ENCODE measurements at places on chromosomes 6 and 20.

GRCh38 chr6:48833916-48834315, 629.1 kb downstream of the MMUT start:
- no peak for DNase-seq

DNA sequence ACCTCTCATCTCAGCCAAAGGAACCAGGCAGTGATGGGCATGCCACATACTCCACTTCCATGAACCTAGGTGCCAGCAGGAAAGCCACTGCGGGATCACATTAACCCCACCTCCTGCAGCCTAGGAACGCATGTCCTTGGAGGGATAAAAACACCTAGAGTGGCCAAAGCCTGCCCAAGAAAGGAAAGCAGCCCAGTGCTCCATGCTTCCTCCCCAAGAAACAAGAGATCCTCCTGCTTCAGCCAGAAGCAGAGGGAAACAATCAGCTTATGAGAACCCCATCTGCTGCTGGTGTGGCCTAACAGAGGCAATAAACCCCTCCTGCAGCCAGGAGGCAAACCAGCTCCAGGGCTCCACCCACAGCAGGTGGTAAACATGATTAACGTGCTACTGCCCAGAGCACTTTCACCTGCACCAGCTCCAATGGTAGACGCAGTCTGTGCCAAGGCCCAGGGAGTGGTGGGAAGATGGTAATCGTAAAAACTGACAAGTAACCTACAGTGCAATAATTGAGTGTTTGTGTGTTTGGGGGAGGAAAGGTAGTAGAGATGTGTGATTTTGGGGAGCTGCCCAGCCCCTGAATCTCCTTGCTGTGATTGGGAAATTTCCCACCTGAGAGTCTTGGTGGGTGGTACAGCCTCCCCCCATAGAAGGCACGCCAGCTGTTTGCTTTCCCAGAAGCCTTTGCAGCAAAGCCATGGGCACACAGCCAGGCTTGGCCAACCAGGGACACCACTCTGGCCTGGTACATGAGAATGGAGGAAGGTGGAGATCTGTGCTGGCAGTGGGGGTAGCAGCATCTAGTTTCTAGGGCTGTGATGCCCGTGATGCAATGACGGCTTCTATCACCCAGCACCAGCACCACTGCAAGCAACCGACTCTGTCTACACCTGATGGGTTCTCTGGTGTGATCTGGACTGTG, 50.6 kb upstream of the TBC1D7 start:
- DNase-seq, result no peak

DNA sequence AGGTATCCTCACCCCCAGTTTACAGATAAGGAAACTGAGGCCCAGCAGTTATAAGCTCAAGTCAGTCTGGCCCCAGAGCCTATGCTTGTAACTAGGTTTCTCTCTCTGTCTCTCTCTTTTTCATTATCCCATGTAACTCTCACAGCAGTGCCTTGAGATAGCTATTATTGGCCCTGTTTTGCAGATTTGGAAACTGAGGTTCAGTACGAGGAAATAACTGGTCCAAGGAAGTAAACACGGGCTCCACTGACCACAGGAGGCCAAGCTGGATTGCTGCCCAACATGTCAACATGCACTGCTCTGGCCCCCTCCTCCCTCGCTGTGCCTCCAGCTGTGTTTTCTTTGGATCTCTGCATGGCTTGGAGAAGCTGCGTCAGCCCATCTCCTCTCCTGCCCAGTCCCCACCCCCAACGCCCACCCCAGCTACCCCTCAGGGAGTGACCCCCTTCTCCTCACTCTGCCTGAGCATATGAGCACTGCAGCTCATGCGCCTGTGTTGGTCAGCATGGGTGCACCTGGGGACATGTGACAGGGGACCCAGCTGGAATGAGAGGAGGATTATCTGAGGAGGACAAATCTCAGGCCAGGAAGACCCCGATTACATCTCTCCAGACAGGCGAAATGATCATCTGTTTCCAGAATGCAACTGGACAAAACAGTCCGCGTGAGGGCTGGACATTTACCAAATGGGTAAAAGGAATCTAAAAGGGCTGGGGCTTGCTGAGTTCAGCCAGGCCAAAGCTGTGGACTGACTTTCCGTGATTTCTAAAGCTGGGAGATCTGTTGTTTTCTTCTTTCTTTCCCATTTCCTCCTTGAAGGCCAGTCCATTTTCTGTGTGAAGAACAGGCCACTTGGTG, 7.8 kb upstream of the PLTP start:
- no peak for DNase-seq

- DNase-seq, result no peak
These were observed 42.1 kb downstream of the TRAF3IP2 start for GRCh38 chr6:111563581-111563980.

- DNase-seq, result no peak
These were observed 28.6 kb upstream of the NOTCH4 start for GRCh38 chr6:32252331-32253009.

DNA sequence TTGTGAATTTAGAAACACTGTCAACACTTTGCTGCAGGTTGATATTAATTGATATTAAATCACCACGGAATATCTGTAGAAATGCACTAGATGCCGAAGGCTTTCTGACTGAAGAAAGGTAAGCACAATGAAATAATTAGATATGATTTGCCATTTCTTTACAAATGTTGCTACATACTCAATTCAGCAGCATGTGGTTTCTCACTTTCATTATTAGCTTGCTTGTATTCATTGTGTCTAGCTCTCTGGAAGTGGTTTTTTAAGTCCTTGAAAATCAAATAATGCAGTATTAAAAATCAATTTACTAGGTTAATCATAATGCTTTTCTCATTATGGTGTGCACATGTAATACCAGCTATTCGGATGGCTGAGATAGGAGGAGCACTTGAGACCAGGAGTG, 231.3 kb upstream of the MARCKS start:
- DNase-seq, result no peak

Measured in CD4-positive, alpha-beta T cell treated with Interleukin-4 for 1 hour (primary cell).